ENCODE measurements at places on chromosomes 16 and 17.

DNA sequence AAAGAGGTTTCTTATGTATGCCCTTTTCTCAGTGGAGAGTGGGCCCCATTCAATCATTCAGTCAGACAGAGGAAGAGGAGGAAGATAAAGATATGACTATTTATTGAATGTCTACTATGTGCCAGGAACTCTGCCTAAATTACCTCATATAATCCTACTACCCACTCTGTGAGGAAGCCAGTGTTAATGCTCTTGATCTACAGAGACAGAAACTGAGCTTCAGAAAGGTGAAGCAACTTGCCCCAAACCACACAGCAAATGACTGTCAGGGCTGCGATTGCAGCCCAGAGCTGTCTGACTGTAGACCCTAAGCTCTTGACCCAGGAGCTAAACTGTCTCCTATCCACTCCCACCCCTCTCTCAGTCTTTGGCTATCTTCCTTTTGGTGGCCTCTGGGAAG lies 8.4 kb downstream of the SRCIN1 start:
- DNase-seq: no peak

DNA sequence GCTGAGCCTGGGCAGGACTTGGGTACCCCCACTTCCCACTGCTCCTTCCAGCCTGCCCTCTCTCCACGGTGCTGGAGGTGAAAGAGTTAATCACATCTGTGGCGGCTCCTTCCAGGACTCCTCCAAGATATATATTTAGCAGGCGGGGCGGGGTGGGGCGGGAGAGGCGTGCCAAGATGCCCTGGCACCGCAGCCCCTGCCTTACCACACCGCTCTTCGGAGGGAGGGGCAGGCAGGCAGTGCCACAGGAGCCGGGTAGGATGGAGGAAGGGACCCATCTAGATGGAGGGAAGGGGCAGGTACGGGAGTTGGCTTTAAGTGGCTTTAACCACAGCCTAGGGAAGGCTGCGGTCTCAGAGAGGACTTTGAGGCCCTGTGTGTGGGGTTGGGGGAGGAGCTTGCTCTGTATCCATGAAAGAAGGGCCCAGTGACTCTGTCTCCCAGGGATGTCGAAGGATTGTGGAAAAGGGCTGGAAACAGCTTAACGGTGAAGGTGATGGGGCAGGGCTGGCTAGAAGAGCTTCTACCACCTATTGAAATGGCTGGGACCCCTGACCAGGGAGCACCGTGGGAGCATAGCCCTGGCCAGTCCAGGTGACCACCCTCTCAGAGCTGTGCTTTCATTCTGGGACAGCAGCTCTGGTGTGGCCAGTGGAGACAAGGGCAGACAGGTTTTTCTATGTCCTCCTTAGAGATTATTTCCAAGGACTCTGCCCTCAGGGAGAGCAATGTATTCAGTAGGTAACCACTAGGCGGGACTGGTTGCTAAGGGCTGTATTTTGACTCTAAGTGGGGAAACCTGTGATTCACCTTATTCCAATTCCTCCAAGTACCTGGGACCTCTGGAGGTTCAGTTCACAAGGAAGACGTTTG lies 13.0 kb downstream of the GPR142 start:
- DNase-seq: no peak

DNA sequence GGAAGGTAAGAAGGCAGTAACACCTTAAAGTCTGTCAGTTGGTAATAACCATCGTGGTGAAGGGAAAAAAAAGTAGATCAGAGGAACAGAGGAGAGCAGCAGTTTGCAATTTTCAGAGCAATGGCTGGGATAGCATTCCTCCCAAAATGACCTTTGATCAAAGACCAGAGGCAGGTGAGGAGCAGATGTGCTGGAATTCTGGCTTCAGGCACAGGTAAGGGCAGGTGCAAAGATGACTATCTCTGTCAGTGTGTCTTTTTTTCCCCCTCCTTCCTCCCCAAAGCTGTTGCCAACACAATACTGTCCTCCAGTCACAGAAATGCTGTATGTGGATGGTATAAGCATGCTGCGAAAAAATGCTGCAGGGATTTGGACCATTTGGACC lies 166.7 kb downstream of the XYLT1 start:
- DNase-seq: no peak

DNA sequence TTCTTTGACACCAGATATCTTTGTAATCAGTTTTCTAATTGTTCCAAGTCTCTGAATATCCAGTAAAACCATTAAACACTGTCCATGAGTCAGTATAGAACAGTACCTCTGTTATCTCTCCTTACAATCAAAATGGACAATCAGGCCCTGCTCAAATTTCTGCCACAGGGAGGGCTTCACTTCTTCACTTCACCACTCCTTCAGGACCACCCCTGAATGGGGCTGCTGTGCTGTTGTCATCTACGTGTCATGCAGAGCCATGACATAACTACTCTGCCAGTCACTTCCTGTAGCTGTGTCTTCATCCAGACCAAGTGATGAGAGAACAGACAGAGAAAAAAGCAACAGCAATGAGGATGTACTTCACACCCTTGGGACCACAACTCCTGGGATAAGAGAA lies 116.9 kb downstream of the TANC2 start:
- no peak for DNase-seq

- DNase-seq: no peak
Measured at GRCh38 chr16:22861580-22861979, 47.6 kb downstream of the HS3ST2 start.

- DNase-seq: no peak
Measured at GRCh38 chr16:17433577-17434451, 36.9 kb downstream of the XYLT1 start.

GRCh38 chr16:19898924-19899604 lies 14.4 kb upstream of the GPRC5B start:
- DNase-seq: no peak

- no peak for DNase-seq
Measured at GRCh38 chr16:3388325-3388724, 12.5 kb downstream of the ZSCAN32 start.

DNA sequence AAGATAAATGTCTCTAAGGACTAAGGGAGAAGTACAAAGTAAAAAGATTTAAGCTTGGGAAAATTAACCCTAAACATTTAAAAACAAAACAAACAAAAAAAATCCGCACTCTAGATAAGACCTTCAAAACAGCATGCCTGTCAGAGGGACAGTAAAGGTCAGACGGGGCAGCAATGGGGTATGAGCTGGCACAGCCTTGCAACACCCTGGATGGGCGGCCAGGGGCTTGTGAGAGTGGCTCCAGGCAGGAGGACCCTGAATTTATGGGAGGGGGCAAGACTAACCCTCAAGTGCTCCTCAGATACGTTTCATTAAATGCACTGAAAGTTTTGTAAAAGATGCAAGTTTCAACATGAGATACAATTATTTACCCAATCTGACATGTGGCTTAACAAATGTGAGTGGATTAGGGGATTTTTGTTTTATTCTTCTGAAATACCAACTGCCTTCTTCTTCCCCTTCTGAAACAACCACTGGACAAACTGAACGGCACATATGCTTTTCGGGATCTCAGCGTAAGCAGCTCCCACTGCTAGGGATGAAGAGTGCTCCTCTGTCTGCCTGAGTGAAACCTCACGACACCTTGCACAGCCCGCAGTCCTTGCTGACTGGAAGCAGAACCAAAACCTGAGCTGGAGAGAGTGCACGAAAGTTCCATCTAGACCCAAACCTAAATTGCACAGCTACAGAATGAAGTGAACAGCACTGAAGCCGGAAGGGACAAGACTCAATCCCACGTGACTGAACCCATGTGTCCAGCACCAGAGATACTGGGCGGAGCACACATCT lies 128.4 kb downstream of the ANKRD11 start:
- no peak for DNase-seq

DNA sequence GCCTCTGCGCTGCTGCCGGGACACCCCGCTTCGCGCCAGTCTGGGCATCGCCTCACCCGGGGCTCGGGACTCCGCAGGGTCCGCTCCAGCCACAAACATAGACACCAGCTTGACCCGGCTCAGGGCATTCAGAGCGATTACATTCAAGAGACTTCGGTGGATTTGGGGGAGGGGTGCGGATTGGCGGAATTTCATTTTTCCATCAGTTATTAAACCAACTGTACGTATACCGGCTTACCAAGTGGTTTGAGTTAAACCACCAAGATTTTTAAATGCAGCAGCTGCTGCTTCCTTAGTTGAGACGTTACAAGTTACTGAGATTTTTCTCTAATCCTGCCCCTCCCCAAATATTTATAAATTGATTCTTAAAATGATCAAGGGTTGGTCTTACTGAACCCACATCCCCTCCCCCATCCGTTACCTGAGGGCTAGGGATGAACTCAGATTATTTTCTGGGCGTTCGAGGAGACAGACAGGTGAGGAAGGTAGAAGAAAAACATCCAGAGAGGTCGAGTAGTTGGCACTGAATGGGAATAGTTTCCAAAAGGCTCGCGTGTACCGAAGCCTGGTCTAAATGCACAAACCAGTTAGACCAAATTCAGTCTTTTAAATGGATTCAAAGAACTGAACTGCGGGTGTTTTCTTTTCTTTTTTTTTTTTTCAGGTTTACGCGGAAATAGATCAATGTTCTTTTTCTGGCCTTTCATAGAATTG lies 1.5 kb downstream of the CRHR1 start:
- no peak for DNase-seq

DNA sequence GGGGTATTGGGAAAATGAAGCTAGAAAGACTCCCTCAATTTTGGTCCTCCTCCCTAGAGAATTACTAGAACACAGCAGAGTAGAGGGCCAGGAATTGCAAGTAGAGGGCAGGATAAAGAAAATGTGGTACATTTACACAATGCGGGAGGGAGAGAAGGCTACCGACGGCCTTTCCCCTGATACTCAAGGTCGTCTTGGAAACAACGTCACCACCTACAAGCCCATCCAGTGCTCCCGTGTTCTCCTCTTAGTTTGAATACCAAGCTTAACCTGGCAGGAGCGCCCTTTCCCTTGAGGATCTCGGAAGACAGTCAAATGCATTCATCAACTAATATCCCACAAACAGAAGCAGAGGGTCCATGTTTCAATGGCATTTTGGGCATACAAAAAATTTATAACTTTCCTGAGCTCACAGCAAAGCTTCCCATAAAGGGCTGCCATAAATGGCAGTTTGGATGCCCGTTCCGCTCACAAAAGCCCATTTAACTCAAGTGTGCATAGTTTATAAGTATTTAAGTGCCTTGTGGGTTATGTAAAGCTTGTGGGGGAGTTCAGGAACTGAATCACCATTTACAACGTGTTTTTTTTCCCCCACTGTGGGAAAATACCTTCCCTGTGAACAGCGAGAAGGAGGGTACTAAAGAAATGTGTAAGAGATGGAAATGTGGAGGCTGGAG lies 414.6 kb downstream of the SLC39A11 start:
- DNase-seq: no peak

- no peak for DNase-seq
Measured at GRCh38 chr16:12422233-12422632, 381.5 kb downstream of the CPPED1 start.
